ENCODE measurements at places on chromosomes 5 and 9.
A peak's percentile ranks its signal among the peaks of the same experiment; 100 is the strongest.

GRCh38 chr5:14168144-14168792 lies 25.1 kb downstream of the TRIO start:
- H3K27ac ChIP-seq: no peak overlapping the region
- DNase-seq: peak; percentile 23
- H3K4me1 ChIP-seq: peaks cover 2% of the 10 kb centered on the region
- no peaks in the 10 kb centered on the region for H3K27me3 ChIP-seq

- no peaks in the 10 kb centered on the region for H3K4me1 ChIP-seq
- H3K27me3 ChIP-seq: peaks cover 2% of the 10 kb centered on the region
- H3K4me3 ChIP-seq: no peak within 1 kb of the TSS
- no peaks in the 10 kb centered on the region for H3K36me3 ChIP-seq
Measured at GRCh38 chr9:94554439-94555331, at the start of gene PCAT7. PCAT7 (plus strand) TSS chr9:94555083.

DNA sequence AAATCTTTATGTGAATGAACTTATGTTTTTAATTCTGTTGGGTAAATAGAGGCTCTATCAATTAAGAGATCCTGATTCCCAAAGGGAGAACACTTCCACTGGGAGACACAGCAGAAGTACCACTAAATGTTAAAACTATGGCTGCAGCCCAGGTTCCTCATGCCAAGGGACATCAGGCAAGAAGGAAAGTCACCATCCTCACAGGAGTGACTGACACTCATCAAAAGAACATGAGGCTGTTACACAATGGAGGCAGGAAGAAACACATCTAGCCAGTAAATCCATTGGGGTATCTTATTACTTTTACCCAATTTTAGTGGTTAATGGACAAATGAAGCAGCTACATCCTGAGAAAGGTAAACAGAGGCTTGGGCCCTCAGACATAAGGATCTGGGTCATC lies 94.4 kb downstream of the MAPKAP1 start:
- H3K27ac ChIP-seq: no peak overlapping the region
- H3K4me1 ChIP-seq: peaks cover 3% of the 10 kb centered on the region
- H3K4me3 ChIP-seq: no peak overlapping the region
- H3K36me3 ChIP-seq: no peaks in the 10 kb centered on the region

GRCh38 chr5:135471726-135472125 lies 19.6 kb upstream of the TIFAB start:
- H3K4me3 ChIP-seq: no peak overlapping the region
- DNase-seq: no peak
- H3K27ac ChIP-seq: no peak overlapping the region

GRCh38 chr5:43674536-43674935 lies 71.6 kb downstream of the NNT start:
- H3K27me3 ChIP-seq: no peaks in the 10 kb centered on the region
- H3K4me3 ChIP-seq: no peak overlapping the region
- no peak overlapping the region for H3K27ac ChIP-seq
- DNase-seq: no peak
- H3K4me1 ChIP-seq: no peaks in the 10 kb centered on the region

GRCh38 chr5:37786862-37787519 lies 52.9 kb downstream of the GDNF start:
- no peak overlapping the region for H3K4me3 ChIP-seq
- H3K27me3 ChIP-seq: no peaks in the 10 kb centered on the region
- no peaks in the 10 kb centered on the region for H3K4me1 ChIP-seq
- H3K27ac ChIP-seq: no peak overlapping the region
- H3K36me3 ChIP-seq: no peaks in the 10 kb centered on the region

DNA sequence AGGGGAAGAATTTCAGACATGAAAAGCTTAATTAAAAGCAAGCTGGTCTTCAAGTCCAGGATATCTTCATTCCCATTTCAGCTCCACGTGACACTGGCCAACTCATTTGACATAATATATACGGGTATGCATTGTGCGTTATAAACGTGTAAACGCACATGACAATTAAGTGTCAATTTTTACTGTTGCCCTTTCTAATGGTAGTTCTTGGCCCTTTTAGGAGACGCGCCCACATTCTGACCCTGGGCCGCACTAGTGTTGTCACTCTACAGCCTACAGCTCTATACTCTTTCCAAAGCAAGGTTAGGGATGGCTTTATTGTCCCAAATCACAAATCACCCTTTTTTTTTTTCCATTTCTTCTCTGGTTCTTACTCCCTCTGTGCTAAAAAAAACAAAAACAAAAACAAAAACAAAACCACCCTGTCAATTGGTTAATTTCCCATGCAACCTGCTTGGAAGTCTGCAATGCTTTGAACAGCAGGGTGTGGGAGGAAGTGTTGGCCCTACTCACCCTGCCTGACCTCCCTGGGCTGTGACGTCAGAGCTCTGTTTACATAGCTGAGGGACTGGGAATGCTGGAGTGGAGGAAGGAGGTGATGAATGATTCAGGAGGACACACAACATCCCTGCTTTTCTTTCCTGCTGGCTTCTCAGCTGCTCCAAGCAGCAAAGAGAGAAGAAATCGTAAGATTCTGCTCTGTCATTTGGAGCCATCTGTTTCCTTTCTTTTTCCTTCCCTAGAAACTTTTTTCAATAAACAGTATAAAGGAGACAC lies 19.3 kb downstream of the RFK start:
- H3K27me3 ChIP-seq: no peaks in the 10 kb centered on the region
- no peak overlapping the region for H3K27ac ChIP-seq
- H3K4me1 ChIP-seq: no peaks in the 10 kb centered on the region
- H3K36me3 ChIP-seq: no peaks in the 10 kb centered on the region

- no peaks in the 10 kb centered on the region for H3K36me3 ChIP-seq
- no peaks in the 10 kb centered on the region for H3K4me1 ChIP-seq
- H3K27me3 ChIP-seq: no peaks in the 10 kb centered on the region
- H3K4me3 ChIP-seq: no peak overlapping the region
Measured at GRCh38 chr5:158718738-158719505, 380.8 kb downstream of the EBF1 start.

DNA sequence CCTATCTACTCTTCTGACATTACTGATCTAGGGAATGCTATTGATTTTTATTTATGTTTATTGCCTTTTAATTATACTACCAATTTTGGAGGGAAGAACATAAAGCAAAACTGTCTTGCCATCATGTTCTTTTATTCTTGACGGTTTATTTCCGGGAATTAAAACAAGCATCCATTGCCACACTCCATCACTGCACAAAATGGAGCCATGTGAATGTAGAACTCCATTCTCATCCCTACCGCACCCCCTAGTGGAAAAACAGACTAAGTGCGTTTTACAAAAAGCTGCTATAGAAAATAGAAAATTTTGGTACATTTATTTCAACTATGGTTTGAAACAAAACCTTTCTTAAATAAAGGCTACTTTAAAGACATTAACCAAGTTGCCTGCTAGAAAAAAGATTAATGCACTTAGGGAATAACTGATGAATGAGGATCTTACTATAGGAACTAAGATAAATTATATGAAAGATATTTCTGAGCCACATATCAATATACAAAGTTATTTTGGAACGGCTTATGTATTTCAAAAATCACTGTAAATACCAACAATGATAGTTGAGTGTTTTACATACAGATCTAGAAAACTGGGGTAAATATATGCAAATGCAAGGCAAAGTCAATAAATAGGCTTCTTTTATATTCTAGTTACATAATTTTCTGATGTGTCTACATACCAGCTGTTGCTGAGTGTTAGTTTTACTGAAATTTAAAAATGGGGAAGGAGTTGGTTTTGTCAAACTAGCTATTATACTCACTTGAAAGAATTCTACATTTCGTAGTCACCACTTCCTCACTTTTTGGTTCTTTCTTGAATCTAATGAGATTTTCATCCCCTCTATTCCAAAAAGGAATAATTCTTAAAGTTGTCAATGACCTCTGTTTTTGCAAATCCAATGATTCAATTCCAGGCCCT lies 26.5 kb downstream of the OXCT1 start:
- H3K27ac ChIP-seq: no peak overlapping the region
- peaks cover 33% of the 10 kb centered on the region for H3K36me3 ChIP-seq
- no peaks in the 10 kb centered on the region for H3K4me1 ChIP-seq
- no peaks in the 10 kb centered on the region for H3K27me3 ChIP-seq
- no peak overlapping the region for H3K4me3 ChIP-seq

GRCh38 chr9:30744871-30745270 lies 1639.6 kb upstream of the ACO1 start:
- no peak for DNase-seq
- H3K4me1 ChIP-seq: no peaks in the 10 kb centered on the region
- no peaks in the 10 kb centered on the region for H3K27me3 ChIP-seq
- no peak overlapping the region for H3K4me3 ChIP-seq
- H3K27ac ChIP-seq: no peak overlapping the region

GRCh38 chr5:68345582-68345981 lies 130.0 kb downstream of the PIK3R1 start:
- no peaks in the 10 kb centered on the region for H3K36me3 ChIP-seq
- no peaks in the 10 kb centered on the region for H3K27me3 ChIP-seq
- H3K27ac ChIP-seq: no peak overlapping the region
- H3K4me1 ChIP-seq: peaks cover 6% of the 10 kb centered on the region
- no peak overlapping the region for H3K4me3 ChIP-seq

GRCh38 chr9:130541533-130541932 lies 37.8 kb upstream of the FUBP3 start:
- peaks cover 39% of the 10 kb centered on the region for H3K27me3 ChIP-seq
- H3K4me1 ChIP-seq: peaks cover 5% of the 10 kb centered on the region
- H3K36me3 ChIP-seq: no peaks in the 10 kb centered on the region
- H3K4me3 ChIP-seq: no peak overlapping the region
- no peak for DNase-seq

DNA sequence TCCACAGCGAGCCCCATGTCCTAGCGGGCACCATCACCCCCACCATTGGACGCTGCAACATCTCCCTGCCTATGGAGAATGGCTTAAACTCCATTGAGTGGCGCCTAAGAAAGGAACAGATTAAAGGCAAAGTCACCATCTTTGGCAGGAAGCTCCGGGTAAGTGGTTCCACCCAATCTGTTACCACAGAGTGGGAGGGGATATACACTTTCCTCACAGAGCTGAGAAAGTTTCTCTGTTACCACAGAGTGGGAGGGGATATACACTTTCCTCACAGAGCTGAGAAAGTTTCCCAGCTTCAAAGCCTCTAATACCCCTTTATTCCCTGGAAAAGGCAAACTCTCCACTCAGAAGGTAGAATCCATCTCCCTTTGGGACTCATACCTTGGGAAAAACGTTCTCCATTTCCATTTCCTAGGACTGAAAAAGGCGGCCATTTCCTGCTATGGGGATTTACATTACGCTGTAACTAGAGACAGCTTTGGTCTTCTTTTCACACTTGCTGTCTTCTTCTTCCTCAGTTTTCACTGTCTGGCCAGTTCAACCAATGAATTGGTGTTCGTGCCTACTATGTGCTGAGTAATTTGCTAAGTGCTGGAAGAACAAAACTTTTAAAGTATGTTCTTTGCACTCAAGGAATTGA lies 63.4 kb upstream of the WWC1 start:
- peaks cover 5% of the 10 kb centered on the region for H3K27me3 ChIP-seq
- peaks cover 9% of the 10 kb centered on the region for H3K4me1 ChIP-seq
- H3K36me3 ChIP-seq: no peaks in the 10 kb centered on the region
- DNase-seq: no peak
- no peak overlapping the region for H3K27ac ChIP-seq

DNA sequence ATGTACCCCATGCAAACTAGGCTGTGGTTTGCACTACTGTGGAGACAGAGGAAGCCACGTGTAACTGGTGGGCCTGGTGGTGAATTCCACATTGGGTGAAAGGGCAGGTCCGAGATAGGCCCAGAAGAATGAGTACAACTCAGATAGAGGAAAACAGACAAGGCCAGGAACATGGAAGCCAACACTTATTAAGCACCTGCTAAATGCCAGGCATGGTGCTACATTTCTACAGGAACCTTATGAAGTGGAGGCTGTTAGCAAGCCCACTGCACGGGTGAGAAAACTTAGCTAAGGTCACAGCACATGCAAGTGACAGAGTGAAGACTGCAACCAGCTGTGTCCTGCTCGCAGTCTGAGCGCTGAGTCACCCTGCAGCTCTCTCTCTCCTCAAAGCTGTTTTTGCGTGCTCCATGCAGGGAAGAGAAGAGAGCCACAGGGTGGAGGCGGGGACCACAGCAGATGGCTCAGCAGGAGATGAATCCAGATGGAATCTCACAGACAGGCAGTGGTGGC lies 65.5 kb upstream of the SPTLC1 start:
- no peak overlapping the region for H3K27ac ChIP-seq
- H3K4me3 ChIP-seq: no peak overlapping the region
- no peaks in the 10 kb centered on the region for H3K36me3 ChIP-seq
- no peaks in the 10 kb centered on the region for H3K4me1 ChIP-seq

GRCh38 chr5:7628820-7629219 lies 222.1 kb downstream of the CFAP90 start:
- DNase-seq: no peak
- H3K27me3 ChIP-seq: no peaks in the 10 kb centered on the region
- H3K27ac ChIP-seq: no peak overlapping the region
- no peaks in the 10 kb centered on the region for H3K4me1 ChIP-seq

- DNase-seq: no peak
- no peaks in the 10 kb centered on the region for H3K4me1 ChIP-seq
- H3K4me3 ChIP-seq: no peak overlapping the region
- no peak overlapping the region for H3K27ac ChIP-seq
Measured at GRCh38 chr9:108889649-108890067, 27.6 kb downstream of the ACTL7A start.
